PC-9 (cell line): ENCODE measurements at places on chromosomes 3 and 15.

DNA sequence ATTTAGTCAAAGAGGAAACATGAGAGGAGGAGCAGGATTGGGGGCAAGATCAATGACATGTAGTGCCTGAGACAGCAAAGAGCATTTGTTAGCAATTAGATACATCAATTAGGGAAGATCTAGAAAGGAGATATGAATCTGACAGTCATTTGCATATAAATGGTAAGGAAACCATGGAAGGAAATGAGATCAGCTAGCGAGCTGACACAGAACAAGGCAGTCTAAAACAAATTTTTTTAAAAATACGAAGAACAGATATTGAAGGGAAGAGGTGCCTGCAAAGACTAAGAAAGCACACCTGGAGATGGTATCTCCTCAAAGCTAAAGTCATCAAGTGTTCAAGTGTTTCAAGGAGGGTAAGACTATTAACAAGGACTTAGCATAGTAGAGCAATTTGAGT lies 4.6 kb downstream of the EPM2AIP1 start:
- no peak for DNase-seq

GRCh38 chr15:96802611-96803255 lies 472.2 kb downstream of the NR2F2 start:
- DNase-seq: no peak

DNA sequence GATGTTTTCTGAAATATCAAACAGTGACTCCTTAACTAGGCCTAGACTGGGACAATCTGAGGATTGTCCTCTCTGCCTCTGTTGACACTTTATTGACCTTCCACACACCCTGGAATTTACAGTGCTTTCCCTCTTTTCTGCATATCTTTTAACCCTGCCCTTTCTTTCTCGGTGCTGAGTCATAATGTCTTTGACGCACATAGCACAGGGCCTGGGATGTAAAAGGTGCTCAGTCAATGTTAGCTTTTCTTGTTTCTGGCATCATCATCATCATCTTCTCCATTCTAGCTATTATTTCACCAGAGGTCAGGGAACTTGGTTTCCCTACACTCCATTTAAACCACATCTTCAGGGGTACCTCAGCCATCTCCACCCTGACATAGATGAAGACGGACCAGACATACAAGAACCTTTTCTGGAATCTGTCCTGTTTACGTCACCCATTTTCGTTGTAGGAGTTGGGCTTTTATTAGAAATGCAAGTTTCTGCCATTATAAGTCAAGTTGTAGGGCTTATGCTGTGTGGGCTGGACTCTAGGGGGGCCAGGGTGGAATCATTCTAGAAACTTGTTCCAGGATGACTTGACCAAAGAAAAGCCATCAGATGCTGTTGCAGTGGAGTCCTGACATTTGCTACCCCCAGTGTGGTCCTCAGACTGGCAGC lies 46.6 kb downstream of the ZBTB38 start:
- DNase-seq: no peak

- DNase-seq: no peak
Measured at GRCh38 chr3:81161851-81162250, 599.6 kb downstream of the GBE1 start.

DNA sequence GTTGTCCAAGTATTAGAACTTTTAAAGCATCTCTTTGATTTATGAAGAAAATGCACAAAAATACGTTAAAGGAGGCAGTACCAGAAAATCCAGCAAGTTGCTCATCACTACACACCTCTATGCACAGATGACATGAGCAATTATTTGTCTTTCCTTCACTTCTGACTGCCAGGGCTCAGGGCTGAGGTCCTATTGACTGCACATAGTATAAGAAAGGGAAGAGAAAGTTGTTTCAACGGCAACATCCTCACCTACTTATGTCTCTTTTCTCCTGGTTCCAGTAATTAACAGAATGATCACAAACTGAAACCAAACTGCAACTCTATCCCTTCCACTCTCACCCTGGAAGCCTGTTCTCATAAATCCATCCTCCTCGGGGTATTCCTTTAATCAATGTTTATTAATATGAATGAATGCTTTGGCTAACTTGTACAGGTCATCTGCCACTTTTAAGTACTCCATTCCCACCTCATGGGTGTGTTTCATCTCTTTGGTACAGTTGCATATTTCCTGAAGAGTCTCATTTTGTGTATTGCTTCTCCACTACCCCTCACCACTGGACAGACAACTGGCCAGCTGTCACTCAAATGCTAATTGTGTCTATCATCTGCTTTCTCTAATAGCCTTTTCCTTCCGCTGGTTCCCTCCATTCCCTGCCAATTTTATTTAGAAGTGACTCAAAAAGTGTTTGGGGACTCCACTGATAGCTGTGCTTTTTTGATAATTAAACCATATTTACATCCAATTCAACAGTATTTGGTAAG lies 34.5 kb downstream of the RAB27A start:
- DNase-seq: no peak

- peak; percentile 78 for DNase-seq
Measured at GRCh38 chr15:29822684-29823459, 604 bp upstream of the TJP1 start.

DNA sequence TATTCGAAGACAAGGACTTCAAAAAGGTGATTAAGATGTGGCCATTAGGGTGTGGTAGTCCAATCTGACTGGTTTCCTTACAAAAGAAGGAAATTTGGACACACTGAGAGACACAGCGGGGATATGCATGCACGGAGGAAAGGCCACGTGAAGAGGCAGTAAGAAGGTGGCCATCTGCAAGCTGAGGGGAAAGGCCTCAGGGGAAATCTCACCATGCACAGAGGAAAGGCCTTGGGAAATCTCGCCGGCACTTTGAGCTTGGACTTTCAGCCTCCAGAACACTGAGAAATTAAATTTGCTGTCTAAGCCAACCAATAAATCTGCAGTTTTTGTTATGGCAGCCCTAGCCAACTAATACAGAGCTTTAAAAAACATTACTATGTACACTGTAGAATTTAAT lies 78.8 kb downstream of the DLG1 start:
- DNase-seq: no peak

GRCh38 chr3:182892226-182892625 lies 88.1 kb downstream of the DCUN1D1 start:
- DNase-seq: no peak

GRCh38 chr3:16295298-16295890 lies 30.4 kb downstream of the OXNAD1 start:
- no peak for DNase-seq

- no peak for DNase-seq
Measured at GRCh38 chr15:68843425-68844311, 23.0 kb upstream of the ANP32A start.

DNA sequence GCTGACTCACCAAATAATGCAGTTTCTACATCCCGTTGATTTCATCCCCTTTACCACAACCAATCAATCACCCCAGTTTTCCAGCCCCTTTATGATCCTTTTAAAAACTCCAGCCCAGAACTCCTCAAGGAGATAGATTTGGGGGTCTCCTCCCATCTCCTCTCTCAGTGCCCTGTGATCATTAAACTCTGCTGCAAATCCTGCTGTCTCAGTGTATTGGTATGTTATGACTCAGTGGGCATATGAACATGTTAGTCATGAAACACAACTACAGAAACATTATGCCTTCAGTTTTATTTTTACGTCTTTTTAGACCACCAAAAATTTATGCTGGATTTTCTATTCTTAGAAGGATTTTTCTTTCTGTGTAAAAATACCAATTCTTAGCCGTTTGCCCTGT lies 213.7 kb downstream of the DIPK2A start:
- DNase-seq: no peak

GRCh38 chr3:53750253-53751210 lies 95.7 kb downstream of the CHDH start:
- no peak for DNase-seq

DNA sequence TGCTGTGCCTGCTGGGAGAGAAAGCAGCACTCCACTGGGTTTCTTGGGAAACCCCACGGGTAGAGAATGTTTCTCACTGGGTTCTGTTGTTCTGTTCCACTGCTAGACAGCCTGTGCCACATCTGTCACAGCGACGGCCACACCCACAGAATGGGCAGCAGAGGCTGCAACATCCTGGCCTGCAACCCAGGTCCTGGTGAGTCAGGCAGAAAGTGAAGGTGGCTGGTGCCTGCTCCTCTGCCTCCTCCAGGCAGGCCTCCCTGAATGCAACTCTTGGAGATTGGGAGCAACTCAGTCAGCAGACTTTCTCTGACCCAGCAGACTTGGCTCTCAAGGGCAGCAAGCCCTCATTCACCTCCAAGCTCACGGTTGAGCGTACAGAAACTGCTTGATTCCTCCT lies 13.0 kb downstream of the C3orf18 start:
- DNase-seq: no peak

- no peak for DNase-seq
Measured at GRCh38 chr15:48085591-48085930, 35.2 kb upstream of the SLC24A5 start.

GRCh38 chr3:15297608-15298350 lies 34.6 kb downstream of the SH3BP5 start:
- DNase-seq: no peak

DNA sequence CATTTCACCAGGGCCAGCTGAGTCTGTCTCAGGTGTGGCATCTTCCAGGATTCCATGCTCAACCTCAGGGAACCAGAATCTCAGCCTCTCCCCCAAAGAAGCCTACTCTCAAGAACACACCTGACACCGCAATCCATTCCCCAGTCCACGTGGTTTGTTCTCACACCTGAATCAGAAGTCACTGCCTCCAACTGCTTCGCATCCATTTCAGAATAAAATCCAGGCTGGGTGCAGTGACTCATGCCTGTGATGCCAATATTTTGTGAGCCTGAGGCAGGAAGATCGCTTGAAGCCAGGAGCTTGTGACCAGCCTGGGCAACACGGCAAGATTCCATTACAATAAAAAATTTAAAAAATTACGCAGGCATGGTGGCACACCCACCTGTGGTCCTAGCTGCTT lies 212.2 kb downstream of the FOXP1 start:
- DNase-seq: no peak

DNA sequence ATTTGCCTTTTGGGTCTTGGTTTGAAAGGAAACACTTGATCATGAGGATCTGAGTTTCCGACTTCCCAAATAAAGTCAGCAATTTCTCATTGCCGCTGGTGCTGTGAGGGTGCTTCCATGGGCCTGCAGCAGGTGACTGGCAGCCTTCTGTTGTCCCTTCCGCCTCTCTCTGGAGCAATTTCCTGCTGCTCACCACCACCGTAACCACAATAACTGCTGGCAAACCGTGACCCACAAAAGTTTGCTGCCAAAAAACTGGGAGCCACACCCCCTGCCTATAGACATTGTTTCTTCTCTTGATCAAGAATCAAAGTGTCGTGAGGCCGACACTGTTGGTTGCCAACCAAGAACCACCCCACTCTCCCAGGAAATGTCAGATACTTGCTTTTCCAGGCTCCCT lies 164.0 kb downstream of the NR2F2 start:
- DNase-seq: no peak

GRCh38 chr3:81643721-81644120 lies 117.7 kb downstream of the GBE1 start:
- DNase-seq: no peak

DNA sequence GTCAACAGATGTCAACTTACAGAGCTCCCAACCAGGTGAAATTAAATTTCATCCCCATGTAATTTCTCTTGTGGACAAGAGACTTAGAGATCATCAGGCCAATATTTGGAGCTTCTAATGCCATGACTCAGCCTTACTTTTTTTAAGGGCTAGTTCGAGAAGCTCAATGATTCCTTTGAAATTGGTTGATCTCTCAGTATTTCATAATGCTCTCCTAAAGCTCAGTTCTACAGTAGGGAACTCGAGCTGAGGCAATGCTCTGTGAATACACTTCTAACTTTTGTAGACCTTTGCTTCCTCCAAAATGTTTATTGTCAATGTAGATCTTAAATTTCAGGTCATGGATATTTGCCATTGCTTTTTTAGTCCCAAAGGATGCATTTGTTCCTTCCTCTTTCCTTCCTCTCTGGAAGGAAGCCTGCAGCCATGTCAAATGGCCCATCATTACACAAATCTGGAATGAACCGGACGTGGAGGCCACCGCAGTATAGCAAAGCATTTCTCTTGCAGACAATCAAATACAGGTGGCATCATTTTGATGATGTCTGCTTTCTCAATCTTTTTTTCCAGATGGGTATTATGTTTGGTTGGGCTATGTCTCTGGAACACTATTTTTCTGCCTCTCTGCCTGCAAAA lies 28.3 kb downstream of the STARD5 start:
- DNase-seq: no peak

GRCh38 chr3:29764603-29765254 lies 483.9 kb downstream of the RBMS3 start:
- peak; percentile 11 for DNase-seq

- no peak for DNase-seq
Measured at GRCh38 chr3:64594134-64594533, 93.7 kb downstream of the ADAMTS9 start.

DNA sequence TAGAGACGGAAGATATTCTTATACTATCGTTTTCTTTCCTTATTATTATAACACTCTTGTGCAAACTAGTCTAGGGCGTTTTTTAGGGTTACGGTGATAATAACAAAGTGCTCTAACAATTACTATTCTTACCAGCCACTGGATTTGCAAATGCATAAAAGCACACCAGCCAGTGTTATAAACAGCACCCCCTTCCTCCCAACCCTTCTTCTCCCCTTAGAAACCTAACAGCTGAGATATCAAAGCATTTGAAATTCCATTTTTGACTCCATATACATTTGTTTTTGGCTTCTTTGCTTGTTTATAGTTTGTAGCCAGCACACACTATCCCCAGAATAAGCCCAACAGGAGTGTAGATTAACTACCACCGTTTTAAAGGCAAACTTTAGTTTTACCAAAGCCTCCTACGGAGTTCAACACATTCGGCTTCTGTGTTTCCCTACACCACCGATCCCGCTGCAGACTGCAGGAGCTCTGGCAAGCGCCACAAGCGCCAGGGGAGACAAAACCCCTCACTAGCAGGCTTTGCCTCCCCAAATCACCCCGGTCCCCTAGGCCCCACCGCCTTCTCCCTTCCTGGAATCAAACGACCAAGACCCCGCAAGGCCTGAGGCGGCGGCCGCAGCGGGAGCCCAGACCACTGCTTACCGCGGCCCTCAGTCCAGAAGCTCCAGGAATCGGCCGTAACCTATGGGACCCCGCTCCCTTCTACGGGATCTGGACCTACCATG lies 461 bp downstream of the COPB2 start:
- DNase-seq: no peak
